ENCODE measurements at places on chromosomes 13 and 19.

GRCh38 chr19:23520441-23520840 lies 125.2 kb upstream of the ZNF91 start:
- DNase-seq, result peak; percentile 61

DNA sequence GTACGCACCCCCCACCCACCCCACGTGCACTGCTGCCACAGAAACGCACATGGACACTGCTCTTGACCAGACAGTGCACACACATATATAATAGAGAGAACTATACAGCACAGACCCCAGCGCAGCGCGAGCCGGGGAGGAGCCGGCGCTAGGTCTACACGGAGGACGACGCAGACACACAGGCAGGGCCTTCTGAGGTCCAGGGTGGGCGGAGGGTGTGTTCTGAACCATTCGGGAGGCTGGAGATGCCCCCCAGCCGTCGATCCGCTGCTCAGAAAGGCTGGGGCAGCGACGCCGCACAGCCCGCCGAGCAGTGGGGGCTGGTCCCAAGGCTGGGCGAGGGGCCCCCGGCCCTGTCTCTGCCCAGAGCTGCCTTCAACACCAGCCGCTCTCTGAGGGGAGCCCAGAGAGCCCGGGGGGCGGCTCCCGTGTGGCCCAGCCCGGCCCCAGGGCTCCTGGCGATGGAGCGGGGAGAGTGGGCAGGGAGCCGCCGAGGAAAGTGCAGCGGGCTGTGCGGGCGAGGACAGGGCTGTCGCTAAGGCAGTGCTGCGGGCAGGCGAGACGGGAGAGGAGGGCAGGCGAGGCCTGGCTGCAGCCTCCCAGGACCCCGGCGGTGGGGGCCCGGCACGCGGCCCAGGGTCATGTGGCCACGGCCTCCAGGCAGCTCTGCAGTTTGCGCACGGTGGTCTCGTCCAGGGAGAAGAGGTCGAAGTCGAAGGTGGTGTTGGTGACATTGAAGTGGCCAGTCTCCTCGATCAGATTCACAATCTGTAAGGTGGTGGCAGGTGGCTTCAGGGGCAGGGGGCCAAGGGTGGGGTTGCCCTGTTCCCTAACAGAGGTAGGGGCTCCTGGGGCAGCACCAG lies 67.1 kb downstream of the MLLT1 start:
- DNase-seq, result no peak

GRCh38 chr13:95499811-95500712 lies 52.5 kb upstream of the CLDN10 start:
- DNase-seq, result no peak

GRCh38 chr13:44668688-44669087 lies 92.6 kb upstream of the TSC22D1 start:
- no peak for DNase-seq

GRCh38 chr13:75414036-75414827 lies 67.7 kb downstream of the TBC1D4 start:
- no peak for DNase-seq

GRCh38 chr19:7953576-7953975 lies 10.1 kb upstream of the TIMM44 start:
- no peak for DNase-seq

DNA sequence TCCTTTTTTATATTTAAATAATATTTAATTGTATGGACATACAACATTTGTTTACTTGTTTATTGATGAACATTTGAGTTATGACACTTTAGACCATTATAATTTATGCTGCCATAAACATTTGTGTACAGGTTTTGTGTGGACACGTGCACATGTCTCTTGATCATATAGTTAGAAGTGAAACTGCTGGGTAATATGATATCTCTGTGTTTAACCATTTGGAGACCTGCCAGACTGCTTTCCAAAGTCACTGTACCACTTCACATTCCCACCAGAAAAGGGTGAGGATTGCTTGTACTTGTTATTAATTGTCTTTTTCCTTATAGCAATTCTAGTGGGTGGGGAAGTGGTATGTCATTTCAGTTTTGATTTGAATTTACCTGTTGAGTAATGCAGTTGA lies 145.6 kb upstream of the KLHL1 start:
- DNase-seq, result no peak

DNA sequence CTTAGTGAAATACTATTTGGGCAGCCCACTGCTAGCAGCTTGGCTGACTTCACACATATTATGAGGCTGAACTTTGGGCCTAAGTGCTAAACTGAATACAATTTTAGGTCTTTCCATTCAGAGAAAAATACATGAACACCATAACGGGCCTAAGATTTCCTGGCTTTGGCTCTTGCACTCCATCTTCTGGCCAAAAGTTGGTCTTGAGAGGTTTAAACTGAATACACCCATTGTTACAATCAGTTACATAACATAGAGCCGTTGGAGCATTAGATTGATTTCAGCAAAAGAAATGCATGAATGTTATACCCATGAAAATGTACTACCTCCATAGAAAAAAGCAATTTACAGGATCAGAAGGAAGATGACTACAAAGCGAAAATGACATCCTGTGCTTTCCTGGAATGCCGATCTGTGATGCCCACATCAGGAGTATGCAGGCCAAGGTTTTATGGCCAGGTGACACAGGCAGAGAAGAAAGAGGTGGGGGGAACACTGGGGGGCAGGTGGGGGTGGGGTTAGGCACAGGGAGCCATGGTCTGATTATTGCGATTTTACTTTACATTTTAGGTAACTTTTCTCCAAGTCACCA lies 11.1 kb upstream of the SHISA2 start:
- DNase-seq, result no peak

DNA sequence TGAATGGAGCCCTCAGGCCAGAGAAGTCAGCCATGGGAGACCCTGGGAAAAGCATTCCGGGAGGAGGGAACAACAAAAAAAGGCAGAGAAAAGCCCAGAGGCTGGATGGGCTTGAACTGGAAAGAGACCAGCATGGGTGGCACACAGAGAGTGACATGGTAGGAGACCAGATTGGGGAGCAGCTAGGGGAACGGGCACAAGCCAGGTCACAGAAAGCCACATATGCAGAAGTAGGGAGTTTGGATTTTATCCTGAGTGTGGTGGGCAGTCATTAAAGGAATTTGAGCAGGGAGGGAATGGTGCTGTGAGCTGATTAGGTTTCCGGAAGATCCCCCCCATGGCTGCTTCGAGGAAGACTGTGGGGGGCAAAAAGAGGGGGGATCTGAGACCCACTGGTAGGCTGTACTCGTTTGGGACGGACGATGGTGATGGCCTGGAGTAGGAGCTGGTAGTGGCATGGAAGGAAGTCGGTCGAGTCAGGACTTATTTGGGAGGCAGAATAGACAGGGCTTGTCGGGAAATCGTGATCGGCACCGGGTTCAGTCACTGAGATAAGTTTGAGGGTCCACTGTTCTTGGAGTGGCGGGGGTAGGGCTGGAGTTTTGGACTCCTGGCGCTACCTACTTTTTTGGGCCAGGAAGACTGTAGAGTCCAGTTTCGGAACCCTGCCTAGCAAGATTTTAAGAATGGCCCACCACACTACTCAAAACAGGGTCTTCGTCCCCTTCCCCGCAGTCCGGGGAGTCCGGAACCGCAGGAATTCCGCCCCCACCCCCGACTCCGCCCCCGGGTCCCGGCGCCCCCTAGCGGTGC lies 949 bp downstream of the SERTAD1 start:
- DNase-seq, result peak; percentile 84

GRCh38 chr19:40802300-40803169 lies 3.5 kb downstream of the EGLN2 start:
- DNase-seq, result no peak

- DNase-seq, result no peak
These were observed 45.6 kb downstream of the ZNF283 start for GRCh38 chr19:43872547-43873336.

DNA sequence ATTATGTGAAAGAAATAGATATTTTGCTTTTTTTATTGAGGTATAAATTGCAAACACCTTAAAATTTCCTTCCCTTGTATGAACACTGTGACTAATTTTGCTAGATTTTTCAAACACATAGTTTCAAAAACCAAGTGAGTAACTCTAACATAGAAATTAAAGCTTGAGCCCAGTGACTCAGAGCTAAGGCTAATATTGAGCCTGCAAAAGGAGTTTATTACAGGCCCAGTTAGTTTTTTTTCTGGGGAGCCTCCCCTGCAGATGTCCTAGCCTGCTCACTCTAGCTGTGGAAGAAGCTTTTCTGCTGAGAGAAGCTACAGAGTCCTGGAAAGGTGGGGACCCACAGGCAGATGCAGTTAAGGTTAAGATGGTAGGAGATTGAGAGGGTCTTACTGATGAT lies 3.4 kb downstream of the ZNF430 start:
- no peak for DNase-seq

- DNase-seq, result no peak
These were observed 181.1 kb downstream of the DCT start for GRCh38 chr13:94298346-94298745.

DNA sequence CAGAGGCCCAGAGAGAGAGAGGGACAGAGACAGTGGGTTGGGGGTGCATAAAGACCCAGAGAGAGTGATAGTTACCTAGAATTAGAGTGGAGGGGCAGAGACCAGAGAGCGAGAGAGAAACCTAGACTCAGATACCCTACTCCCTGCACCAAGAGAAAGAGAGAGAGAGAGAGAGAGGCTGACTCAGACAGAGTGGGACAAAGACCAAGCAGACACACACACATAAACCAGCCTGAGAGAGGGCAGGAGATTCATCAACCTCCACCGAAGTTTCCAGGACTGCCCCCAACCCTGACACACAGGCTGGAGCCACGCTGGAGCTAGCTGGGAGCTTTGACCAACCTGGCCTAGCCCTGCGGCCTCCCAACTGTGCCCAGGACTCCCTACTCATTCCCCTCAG lies 12.9 kb downstream of the SYT3 start:
- no peak for DNase-seq

DNA sequence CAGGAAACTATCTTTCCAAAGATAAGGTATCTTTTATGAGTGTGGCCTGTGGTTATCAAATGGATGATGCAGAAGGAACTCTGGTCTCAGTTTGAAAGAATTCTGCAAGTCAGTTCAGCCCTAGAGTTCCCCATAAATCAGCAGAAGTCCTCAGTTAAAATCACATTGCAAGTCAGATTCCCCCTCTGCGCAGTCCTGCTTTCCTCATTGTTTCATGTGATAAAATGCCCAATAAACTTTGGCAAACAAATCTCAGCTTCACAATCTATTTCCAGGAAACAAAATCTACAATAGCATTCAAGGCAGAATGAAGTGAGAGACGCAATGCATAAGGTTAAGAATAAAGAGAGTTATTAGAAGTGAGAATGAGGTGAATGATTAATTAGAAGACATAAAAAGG lies 216.3 kb upstream of the KLHL1 start:
- DNase-seq, result no peak

GRCh38 chr19:34976611-34977010 lies 12.6 kb upstream of the ZNF792 start:
- no peak for DNase-seq

DNA sequence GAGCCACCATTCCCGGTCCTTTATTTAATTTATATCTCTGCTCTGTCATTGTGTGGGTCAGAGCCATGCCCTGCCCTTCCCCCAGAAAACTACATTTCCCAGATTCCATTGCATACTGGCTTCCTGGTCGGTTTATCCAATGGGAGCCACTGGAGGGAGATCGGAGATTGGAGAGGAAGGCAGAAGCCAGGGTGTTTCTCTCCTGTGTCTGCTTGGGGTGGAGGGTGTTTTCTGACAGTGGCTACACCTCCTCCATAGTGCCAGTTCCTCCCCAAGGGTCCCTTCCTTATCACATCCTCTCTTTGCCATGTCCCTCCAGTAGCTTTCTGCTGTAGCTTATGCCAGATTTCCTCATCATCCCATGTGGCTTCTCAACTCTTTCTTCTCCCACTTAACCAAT lies 19.0 kb downstream of the OLFM2 start:
- no peak for DNase-seq

DNA sequence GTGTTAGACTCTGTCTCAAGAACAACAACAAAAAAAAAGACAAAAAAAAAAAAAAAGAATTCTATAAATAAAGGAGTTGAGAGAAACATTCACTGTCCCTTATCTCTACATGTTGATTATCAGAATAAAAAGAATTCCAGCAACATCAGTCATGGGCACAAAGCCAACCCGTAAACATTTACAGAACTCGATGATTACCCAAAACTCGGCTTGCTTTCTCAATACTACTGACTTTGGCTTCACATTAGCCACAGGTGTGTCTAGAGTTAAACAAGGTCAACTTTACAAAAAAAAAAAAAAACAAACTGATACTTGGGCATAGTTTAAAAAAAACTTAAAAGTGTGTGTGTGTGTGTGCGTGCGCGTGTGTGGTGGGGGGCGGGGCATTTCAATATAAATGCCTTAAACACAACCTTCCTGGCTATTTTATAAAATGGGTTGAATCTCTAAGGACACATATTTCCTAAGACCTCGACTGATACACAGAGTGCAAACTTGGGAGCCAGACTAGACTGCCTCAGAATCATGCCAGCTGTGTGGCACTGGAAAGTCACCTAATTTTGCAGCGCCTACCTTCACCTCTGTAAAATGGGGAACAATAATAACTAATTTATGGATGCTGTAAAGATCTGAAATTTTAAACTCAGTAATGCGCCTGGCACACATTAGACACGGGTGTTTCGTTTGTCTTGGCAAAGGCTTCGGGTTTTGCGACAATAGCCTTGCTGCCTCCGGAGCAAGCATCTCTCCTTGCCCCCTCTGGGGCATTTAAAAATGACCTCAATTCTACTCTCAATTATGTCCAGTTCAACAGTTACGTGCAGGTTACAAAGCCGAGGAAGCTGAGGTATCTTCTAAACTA lies 922 bp downstream of the EBPL start:
- DNase-seq, result no peak

DNA sequence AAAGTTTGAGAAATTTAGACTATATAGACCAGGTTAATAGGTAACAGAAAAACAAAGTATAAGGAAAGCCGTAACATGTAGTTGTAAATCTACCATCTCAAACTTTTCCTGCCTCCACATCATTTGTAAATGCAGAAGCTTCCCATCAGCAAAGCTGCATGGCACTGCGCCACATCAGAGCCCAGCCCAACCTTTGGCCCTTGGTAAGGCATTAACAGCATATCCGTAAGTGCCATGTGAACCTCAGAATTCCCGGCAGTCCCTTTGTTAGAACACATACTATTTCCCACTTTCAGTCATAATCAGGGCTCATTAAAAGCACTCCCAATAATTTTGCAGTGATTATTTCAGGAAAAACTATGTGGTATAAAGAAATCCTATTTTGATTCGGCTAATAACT lies 51.6 kb downstream of the MPHOSPH8 start:
- no peak for DNase-seq

- no peak for DNase-seq
These were observed 18.3 kb downstream of the VWA8 start for GRCh38 chr13:41942462-41943094.

DNA sequence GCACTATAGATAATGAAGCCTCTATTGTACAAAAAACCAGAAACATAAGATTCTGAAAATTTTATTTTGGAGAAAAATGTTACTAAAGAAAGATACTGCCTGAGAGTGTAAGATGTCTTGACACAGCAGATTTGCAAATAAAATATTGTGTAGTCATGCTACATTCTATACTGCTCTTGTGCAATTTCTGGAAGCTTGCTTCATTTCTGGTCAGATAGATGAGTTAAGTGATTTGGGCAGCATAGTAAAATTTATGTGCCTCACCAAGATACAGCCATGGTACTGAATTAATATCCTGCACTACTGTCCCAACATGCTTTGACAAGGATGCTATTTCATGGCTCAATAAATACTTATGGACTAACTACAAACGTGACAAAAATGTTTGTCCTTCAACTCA lies 55.1 kb upstream of the STARD13 start:
- DNase-seq, result no peak

GRCh38 chr13:47845981-47846380 lies 155.1 kb downstream of the SUCLA2 start:
- DNase-seq, result no peak

GRCh38 chr19:11204943-11205349 lies 7.6 kb upstream of the KANK2 start:
- DNase-seq, result no peak

GRCh38 chr19:12527034-12527836 lies 24.0 kb downstream of the ZNF564 start:
- no peak for DNase-seq

Measured in vagina (tissue), 2 donors.